ENCODE measurements at places on chromosomes 5 and 9.

DNA sequence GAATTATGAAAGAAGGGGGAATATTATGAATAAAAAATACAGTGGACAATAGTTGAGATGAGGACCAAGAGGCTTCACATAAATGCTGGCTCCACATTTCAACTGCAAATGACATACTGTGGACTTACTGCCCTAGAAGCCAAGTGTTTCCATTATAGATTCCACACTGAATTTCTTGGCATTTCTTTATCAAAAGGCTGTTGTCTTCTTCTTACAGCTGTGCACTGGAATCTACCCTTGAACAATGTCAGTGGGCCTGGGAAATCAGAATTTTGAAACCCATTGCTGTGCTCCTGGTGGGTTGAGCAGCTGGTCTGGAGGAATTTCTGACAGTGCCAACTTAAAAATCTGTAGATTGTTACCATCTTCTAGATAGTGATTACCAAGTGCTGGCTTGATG lies 49.9 kb downstream of the TNC start:
- no peak for DNase-seq

DNA sequence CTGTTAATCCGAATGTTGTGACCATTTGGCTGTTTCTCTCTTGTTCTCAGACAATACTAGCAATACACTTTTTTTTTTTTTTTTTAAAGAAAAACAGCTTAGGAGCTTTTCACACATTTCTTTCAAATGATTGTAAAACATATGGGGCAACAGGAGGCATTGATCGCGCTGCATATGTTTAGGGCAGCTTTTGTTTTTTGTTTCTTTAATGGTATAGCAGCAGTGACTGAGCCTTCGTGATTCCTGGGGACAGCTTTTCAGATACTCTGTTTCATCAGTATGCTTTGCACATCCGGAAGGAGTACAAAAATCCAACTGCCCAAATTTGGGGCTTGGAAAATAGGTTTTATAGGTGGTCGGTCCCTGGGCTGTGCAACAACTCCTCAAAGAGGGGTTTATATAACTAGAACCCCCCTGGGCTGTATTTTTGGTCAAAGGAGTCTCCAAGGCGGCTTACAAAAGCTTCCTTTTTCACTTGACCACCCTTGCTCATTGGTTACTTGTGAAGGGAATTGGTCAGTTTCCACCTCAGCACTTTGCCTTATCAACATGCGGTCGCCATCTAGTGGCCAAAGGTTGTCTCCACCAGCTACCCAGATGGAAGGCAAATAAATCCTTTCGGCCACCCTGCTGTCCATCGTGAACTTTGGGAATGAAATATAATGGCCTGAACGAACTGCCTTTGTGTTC lies 91.8 kb downstream of the PDE6A start:
- DNase-seq, result peak; percentile 78

DNA sequence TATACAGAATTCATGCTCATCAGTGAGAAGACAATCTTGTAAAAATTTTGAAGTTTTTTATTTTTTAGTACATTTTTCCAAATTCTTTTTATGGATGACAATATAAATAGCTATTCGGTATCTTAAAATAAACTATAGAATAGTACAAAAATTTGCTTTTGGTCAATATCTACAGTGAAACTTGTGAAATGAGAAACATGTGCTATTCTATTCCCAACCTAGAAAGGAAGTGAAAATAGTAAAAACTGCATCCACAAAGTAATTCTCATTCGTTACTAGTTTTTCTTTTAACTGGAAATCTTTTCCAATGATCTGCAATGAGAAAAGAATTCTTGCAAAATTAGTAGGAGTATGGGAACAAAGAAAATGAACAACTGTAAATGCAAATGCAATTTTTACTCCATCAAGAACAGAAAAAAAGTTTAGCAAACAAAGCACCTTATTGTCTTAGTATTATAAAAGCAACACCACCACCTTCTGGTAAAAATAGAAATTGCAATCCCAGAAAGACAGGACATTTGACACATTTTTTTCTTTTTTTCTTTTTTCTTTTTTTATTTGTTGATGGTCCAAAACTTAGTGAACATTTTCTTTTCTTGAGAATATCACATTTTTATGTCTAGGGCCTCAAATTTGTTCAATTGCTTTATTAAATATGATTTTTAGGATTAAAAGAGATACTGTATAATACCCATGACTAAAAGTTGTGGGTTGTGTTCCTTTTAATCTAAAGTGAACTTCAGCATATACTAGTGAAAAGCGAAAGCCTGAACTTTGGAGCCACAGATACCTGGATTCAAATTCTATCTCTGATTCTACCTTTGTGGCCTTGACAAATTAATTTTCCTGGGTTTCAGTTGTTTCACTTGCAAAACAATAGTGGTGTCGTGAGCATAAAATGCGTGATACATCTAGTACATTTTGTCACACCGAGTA lies 72.3 kb downstream of the SLCO4C1 start:
- DNase-seq, result no peak

DNA sequence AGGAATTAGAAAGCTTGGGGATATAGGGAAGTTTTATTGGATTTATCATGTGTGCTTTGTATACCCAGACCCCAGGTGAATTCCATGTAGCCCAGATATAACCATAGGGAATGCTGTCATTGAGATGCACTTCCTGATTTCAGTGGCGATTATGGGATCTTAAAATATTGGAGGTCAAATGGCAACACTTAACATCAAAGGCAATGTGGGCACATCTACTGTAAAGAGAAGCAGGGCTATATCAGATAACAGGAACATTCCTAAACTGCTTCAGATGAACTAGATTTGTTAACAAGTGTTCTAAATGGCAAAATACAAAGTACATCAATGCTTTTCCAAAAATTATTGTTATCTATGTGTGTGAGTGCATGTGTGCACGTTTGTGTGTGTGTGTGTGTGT lies 883.5 kb upstream of the EDIL3 start:
- no peak for DNase-seq

DNA sequence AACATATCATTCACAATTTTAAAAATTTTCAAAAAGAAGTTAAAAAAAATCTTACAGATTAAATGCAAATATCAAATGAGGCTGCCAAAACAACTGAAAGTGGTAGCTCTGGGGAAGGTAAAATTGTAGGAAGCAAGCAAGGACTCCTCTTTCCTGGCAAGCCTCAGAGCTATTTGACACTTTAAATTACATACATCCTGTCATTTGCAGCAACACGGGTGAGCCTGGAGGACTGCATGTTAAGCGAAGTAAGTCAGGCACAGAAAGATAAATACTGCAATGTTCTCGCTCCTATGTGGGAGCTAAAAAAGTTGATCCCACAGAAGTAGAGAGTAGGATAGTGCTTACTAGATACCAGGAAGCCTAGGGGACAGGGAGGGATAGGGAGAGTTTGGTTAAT lies 58.0 kb downstream of the LPAR1 start:
- no peak for DNase-seq

GRCh38 chr5:17180864-17181723 lies 36.3 kb upstream of the BASP1 start:
- no peak for DNase-seq

DNA sequence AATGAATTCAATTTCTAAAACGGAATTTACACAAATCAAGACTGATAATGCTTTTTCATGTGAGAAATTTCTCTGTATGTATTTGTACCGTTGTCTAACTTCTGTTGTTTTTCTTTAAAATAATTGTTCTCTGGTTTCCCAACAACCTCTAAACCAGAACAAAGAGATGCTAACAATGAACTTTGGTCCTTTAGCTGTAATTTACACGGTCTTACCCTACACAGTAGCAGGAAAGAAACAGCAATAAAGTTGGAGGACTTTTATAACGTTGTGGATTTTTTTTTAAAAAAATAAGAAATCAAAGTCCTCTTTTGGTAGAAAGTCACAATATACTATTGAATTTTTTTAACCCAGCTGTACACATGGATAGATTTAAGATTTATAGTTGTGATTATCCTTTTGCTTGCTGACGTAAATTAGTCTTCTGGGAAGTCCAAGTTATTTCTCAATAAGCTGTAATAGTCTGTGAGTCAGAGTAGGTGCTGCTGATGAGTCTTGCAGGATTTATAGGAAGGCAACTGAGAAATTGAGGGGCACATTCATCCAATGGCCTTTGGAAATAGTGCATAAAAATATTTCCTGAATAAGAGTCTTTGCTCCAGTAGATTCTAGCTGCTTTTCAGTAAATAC lies 76.8 kb upstream of the PCSK1 start:
- DNase-seq, result peak; percentile 19

DNA sequence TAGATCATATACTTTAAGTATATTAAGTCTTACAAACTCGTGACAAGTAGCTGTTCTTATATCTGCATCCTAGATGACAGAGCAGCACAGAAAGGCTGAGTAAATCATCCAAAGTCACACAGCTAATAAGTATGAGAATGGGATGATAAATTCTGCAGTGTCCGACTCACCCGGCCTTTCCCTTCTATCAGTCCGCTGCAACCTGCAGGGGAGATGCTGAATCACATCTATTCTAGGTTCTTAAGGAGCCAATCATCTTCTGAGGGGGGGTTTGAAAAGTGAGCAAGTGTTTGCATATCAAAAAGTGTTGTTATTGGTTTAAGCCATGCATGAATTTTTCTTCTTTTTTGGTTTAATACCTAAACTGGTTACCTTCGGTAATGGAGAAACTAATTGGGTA lies 38.9 kb downstream of the ADAMTS16 start:
- DNase-seq, result no peak

DNA sequence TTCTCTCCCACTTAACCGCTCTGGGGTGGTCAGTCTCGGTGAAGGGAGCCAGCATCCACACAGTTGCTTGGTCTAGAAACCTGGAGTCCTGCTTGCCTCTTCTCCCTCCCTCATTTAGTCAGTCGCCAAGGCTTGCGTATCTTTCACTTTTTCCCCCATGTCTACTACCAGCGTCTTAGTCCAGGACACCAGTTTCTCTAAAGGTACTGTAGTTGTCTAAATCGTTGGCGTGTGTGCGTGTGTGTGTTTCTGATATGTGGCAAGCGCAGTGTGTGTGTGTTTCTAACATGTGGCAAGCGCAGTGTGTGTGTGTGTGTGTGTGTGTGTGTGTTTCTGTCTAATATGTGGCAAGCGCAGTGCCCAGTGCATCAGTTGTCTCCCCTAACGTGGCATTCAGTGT lies 641 bp downstream of the ATP6V1G1 start:
- no peak for DNase-seq

DNA sequence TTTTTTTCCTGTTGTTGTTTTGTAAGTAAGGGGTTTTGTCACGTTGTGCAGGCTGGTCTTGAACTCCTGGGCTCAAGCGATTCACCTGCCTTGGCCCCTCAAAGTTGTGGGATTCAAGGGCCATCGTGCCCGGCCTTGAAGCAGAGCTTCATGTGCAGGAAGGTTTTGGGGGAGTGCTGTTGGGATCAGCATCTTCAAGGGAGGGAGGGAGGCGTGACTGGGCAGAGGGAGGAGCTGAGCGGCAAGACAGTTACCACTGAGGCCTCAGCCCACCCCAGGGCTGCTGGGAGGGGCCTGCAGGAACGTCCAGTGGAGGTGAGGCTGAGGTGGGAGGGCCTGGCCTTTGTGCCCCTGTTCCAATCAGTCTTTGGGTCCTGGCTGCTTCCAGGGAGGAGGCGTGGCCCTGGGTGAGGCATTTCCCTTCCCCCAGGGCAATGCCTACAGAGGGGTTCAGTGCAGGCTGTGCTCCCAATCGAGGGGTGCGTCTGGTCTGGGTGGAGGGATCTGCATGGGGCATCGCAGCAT lies 21.4 kb downstream of the OR2V1 start:
- no peak for DNase-seq

GRCh38 chr9:23598994-23599393 lies 227.0 kb downstream of the ELAVL2 start:
- no peak for DNase-seq

DNA sequence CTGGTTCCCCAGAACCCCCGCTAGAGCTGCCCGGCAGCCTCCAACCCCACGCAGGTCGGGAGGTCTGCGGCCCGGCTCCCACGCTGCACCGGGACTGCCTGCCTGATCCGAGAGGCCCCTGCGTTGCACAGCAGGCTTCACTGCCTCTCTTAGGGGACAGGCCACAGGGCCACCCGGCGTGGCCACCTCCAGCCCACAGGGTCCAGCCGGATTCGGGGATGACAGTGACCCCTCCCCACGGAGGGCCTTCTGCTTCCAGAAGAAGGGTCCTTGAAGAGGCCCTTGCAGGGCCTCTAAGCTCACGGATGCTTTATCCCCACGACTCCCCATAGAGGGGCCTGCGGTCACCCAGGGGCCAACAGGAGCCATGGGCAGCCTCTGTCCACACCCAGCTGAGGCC lies 66.1 kb upstream of the PPP1R26 start:
- DNase-seq, result no peak

DNA sequence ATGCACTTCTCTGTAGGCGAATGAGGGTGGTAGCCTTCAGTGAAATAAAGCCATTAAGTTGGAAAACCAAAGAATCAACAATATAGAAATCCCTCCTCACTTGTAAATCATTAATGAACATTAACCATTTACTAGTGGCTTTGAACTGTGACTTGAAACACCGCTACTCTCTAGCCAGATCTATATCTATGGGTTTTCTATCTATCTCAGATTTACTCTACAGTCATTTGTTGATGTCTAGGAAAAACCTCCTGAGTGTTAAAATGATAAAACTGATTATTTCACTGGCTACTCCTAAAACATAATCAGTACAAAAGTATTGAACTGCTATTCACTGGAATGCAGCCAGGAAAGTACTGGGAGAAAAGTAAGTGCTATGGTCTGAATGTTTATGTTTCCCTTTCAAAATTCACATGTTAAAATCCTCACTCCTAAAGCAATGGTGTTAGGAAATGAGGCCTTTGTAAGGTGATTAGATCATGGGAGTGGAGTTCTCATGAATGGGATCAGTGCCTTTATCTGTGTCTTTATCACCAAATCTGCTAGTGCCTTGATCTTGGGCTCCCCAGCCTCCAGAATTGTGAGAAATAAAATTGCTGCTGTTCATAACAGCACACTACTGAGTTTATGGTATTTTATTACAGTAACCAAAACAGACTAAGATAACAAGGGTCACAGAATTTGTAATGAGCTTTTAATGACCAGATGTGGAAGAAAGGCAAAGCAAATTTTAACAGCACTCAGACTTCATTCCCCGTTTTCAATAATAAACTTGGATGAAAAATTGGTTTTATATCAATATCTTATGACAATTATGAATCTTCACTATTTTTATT lies 8.6 kb upstream of the OXCT1 start:
- DNase-seq, result peak; percentile 44

- DNase-seq, result no peak
These were observed 89.2 kb downstream of the PDE6A start for GRCh38 chr5:149855366-149855765.

- DNase-seq, result no peak
These were observed 30.6 kb downstream of the SH3GL2 start for GRCh38 chr9:17609312-17610005.

DNA sequence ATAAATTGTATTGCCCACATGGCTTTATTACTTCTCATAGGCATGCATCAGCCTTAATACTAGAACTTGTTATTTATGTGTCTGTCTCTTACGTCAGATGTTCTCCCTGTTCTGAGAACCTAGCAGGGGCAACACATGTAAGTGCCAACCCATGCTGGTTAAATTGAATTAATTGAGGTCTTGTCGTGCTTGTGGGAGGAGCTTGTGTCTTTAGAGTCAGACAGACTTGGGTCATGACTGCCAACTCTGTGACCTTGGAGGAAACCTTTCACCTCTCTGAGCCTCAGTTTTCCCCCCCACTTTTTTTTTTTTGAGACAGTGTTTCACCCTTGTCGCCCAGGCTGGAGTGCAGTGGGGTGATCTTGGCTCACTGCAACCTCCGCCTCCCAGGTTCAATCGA lies 2.2 kb upstream of the MEGF9 start:
- no peak for DNase-seq

- peak; percentile 15 for DNase-seq
These were observed 1.4 kb upstream of the GABRB2 start for GRCh38 chr5:161547738-161548486.
